ENCODE measurements at places on chromosomes 2 and 18. TPM values are rescaled to one million over a fixed set of nuclear protein-coding genes. Genes with fewer than 3 reads are reported as not detected.

Gene HOXD10
- 10.0 TPM for total RNA-seq

Gene RNF152
- 44.3 TPM for total RNA-seq

Gene RND3
- 378 TPM for total RNA-seq

Gene PROC
- not detected for total RNA-seq

Gene ACVR1
- 43.1 TPM for total RNA-seq

Gene ATP6V1B1
- total RNA-seq = 1.2 TPM

Gene SLC5A7
- total RNA-seq = not detected

Gene CCDC74B
- 3.7 TPM for total RNA-seq

Gene ALPG
- total RNA-seq = not detected

Gene CAPN13
- total RNA-seq = not detected

Gene OTOS
- not detected for total RNA-seq

Gene CPLX4
- not detected for total RNA-seq

Gene FSIP2
- total RNA-seq = not detected

Gene RAB6D
- 0.07 TPM for total RNA-seq

Gene SIX3
- total RNA-seq = not detected

Gene CFAP53
- total RNA-seq = not detected

Gene DSG1
- not detected for total RNA-seq

Gene ACP1
- total RNA-seq = 83.1 TPM

Gene ANKRD62
- not detected for total RNA-seq

Gene INPP5D
- not detected for total RNA-seq

Gene AQP12A
- total RNA-seq = not detected

Gene LGALSL
- total RNA-seq = 0.64 TPM

Gene ADGRF3
- total RNA-seq = 0.11 TPM

Gene SNTG2
- total RNA-seq = not detected

Gene LCT
- not detected for total RNA-seq

Gene FTCDNL1
- 0.64 TPM for total RNA-seq

Gene MRPL33
- total RNA-seq = 151 TPM

Gene C1QL2
- total RNA-seq = not detected

Gene TMEM178A
- total RNA-seq = 0.96 TPM

Gene IGFBP2
- total RNA-seq = not detected

Gene OTOF
- total RNA-seq = not detected

Gene HOXD4
- not detected for total RNA-seq

Gene CTLA4
- total RNA-seq = not detected

Gene UGT1A7
- not detected for total RNA-seq

Gene DHX57
- total RNA-seq = 23.6 TPM

Gene GALNT3
- total RNA-seq = 0.27 TPM

Gene R3HDM1
- total RNA-seq = 43.3 TPM

Gene PDIA6
- total RNA-seq = 357 TPM

Gene TBR1
- not detected for total RNA-seq

Gene IL37
- not detected for total RNA-seq

Gene CDH19
- total RNA-seq = not detected
